ENCODE measurements at places on chromosomes 7 and 10.

DNA sequence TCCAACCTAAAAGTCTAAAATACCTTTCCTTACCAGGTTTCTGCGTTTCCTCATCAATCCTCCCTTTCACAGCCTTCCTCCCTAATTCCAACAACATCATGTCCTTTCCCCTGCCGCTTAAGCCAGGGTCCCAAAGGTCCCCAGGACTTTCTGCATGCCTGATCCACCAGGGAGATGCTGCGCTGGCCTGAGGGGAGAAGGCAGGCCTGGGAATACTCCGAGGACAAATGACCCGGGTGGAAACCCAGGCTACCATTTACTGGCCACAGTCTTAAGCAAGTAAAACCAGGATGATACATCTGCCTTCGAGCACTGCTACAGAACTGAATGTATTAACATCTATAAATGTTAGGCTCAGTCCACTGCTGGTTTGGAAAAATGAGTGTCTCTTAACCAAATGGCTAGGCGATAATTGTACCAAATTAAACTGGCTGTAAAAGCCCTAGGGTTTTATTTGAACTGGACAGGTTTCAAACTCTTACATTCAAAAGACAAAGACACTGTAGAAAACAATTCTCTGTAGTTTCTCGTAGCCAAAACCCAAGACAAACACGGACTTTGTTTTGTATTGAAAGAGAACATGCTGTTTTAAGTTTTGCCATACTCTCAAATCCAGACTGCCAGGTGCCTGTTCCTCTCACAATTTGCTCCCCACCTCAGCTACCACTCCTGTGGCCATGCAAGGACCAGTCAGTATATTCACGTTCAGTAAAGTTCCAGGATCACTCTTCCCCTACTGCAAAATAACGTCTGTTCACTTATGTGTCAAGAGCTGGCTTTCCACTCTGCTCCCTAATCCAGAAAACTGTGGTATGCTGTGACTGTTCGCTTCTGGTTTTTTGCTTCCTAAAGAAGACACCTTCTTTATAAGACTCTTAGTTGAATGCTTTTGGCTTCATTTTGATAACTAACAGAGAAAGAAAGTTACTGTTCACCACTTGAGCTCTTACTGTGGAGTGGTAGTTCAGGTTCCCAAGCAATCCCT lies 145.7 kb downstream of the RNF216 start:
- DNase-seq = no peak

DNA sequence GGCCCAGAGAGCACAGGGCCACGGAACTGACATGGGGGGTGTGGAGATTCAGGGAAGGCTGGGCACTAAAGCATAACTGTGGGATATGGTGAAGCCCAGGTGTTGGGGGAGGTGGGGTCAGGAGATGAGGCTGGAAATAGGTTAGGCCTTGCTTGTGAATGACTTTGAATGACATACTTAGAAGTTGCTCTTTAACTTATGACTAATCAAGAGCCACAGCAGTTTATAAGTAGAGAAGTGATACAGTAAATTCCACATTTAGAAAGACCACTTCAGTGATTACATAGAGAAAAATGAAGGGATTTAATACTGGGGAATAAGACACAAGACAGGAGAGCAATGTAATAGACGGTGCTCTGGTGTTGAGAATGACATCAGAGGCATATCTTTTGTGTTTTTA lies 120.8 kb upstream of the SEC61G start:
- DNase-seq = no peak

- DNase-seq = no peak
Observed at GRCh38 chr10:133049639-133050038, 38.1 kb upstream of the ADGRA1 start.

DNA sequence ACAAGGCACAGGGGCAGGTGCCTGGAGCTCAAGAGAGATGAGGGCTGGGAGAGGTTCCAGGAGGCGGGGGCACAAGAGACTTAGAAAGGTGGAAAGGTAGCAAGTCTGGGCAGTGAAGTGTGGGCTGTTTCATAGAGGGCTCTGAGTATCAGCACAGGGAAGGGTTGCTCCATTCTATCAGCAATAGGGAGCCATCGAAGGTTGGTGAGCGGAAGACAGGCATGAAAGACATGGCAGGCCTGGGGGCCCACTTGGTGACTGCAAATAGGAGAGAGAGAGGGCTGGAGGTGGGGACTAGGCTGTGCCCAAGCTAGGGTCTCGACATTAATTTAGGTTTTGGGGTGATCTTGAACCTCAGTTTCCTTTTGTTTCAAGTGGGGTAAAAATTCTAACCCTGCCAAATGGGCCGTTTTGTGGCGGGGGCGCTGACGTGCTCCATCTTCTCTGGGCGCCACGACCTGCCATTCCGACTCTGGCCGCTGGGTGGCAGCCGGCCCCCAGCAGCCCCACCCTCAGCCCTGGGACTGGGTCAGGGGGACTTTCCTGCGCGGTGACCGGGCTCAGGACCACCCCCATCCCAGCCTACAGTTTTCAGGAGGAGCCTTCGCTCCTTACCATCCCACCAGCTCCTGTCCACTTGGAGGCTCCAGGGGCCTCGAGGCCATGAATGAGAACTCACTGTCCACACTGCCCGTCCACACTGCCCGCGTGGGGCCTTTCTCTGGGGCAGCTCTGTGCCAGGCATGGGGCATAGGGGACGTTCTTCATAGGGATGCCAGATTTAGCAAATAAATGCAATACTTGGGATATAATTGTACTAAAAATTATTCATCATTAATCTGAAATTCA lies 37.2 kb upstream of the PCBD1 start:
- no peak for DNase-seq

- no peak for DNase-seq
Observed at GRCh38 chr7:1288390-1288995, 55.8 kb downstream of the UNCX start.

GRCh38 chr7:135853008-135853407 lies 104.4 kb upstream of the FAM180A start:
- DNase-seq = no peak

DNA sequence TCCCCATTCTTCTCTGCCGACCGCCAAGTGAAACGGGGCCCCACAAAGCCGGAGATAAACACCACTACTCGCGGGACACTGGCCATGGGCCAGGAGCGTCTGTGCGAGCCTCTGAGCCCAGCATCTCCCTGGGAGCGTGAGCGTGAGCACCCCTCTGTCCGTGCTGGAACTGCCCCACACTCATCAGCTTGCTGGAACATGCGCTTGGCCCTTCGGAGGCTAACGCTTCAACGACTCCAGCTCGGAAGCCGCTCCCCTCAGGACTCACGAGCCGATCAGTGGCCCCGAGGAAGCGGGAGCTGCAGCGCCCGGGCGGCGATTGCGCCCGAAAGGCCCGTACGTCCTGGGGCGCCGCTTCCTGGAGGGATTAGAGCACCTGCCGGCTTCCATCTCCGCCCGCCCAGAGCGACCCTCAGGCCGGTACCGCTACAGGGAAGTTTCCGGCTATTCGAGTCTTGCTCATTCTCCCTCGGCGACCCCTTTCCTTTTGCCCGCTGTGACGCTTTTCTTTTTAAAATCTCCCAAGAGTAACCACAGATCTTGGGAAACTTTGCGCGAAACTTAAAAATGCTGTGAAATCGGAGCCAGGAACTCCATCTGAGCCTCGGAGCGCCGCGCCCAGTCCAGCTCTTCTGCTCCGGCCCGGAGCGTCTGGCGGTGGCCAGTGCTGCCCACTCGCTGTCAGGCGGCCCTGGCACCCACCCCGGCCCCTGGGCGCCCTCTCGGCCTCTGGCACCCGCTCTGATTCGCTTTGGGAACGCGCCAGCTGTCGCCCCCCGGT lies 1.0 kb downstream of the TLL2 start:
- DNase-seq = no peak

- no peak for DNase-seq
Observed at GRCh38 chr10:102327002-102327401, 68.5 kb upstream of the NFKB2 start.

DNA sequence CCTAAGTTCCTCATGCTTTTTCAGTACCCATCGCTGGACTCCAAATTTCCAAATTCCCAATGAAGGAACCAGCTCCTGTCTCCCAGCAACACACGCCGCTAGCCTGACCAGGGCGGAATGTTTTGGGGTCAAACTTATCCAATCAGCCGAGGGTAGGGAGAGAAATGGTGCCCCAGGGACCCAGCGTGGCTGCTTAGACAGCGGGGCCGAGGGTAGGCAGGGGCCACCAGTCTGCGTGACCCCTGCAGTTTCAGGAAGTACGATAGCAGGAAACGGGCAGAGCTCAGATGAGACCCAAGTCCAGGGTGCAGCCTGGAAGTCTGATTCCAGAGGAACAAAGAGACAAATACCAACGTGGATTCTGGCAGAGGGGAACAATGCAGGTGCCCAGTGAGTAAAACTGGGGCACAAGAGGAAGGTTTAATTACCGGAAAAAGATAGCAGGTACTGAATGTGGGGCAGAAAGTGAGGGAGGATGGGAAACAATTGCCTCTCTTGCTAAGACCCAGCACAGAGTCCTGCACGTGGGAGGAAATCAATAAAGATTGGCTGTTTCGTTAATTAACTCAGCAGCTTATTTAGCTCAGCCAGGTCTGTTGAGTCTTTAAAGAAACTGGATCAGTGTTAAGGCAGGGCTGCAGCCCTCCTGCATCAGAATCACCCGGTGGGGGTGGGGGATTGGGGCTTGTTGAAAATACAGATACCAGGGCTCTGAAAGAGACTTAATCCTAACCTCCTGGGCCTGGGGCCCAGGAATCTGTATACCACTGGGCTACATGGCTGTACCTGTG lies 50.4 kb upstream of the NFE2L3 start:
- no peak for DNase-seq

DNA sequence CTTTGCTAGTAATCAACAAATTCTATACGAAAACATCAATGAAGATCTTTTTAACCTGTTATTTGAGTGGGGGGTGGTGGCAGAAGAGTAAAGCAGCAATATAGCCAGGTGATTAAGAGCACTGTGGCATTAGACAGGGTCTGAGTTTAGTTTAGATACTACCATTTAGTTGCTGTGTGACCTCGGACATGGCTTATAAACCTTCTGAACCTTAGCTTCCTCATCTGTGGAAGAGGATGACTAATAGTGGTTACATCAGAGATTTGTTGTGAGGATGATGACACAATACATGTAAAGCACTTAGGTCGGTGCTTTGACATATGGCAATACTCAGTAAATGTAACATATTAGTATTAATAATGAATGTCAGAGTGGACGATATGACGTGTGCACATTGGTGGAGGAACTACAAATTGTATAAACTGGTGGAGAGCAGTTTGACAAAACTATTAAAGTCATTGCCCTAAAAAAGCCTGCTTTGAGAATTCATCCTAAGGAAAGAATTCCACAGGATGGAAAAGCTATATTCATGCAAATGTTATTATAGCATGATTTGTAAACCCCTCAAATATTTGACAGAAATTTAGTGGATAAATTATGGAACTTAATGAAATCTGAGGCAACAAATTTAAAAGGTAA lies 24.3 kb downstream of the SPAG6 start:
- DNase-seq = no peak

DNA sequence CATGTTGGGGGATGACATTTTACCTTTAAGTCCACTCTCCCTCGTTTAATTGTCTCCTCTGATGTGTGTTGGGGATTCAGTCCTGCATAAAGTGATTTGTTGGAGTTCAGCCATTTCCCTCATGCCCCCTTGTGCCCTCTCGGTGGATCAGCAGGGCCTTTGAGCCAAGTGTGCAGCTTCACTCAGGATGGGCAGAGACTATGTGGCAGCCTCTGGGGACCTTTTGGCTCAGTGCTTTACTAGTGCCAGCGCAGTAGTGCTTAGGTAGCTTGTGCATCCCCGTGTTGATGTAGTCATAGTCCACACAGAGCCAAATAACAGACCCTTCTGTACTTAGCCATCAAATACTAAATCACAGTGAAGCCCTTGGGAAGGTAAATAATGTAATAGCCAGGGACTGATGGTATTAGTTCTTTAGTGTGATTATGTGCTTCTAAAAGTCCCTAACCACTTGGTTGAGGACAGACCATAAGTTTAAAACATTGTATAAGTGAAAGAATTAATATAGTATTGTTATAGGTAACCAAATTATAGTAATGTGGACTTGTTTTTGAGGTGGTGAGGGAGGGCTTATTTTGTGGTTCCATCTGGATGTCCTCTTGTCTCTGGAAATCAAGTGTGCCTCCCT lies 11.4 kb downstream of the BUB3 start:
- no peak for DNase-seq

DNA sequence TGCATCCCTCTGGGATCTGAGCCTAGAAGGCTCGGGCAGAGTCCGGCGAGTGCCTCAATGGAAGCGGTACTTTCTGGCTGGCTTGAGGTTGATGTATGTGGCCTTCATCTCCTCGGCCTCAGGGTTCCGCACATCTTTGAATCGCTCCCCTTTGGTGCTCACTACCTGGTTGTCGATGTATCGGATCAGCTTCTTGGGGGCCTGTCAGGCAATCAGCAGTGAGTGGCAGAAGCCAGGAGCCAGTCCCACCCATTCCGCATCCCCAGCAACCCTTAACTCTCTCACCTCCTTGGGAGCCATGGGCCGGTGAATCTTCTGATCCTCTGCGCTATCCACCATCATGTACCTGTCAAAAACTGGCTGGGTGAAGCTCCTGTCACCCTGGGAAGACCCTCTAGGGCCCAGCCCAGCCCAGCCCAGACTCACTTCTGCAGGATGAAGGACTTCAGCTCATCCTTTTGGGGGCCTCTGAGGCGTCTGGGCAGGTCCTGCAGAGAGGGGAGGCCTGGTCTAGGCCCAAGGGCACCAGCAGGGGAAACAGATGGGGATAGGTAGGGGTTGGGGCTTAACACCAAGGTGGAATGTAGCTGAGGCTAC lies 2.8 kb downstream of the FBXL15 start:
- DNase-seq = no peak

DNA sequence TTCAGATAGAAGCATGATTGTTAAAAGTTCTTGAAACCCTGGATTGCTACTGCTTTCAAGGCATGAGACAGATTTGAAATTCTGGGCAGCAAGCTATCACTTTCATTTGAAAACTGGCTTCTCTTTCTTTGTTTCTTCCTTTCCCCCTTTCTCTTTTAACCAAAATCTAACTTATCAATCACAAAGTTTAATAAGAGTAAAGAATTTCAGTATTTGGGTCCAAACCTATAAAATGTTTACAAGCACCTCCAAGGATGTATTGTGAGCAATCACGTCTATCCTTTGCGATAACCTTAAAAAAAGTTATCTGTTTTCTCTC lies 21.6 kb upstream of the RPA3 start:
- no peak for DNase-seq

DNA sequence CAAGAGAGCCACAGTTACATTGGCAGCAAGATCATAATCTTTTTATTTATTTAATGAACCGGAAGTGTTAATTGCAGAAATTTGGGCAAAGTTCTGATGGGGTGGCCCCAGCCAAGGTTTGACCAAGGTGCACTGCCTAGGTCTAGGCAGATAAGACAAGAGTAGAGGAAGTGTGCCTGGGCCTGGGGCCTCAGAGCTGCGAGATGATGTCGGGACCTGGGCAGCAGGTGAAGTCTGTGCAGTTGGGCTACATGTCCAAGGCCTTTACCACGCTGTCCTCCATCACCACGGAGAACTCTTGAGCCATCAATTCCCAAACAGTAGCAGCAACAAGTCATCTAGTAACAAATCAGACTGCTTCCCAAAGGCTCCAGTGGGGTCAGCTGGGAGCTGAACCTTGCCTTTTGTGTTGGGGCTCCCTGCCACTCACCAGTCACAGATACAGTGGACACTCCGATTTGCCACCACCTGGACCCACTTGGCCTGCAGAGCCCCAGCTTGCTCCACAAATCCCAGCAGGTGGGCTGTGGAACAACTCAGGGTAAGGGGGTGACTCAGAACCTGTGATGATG lies 52.5 kb upstream of the COMTD1 start:
- DNase-seq = no peak

GRCh38 chr10:109202111-109202510 lies 721.2 kb downstream of the XPNPEP1 start:
- DNase-seq = no peak

Measured in NCI-H187 treated with DMSO at 0.1 percent for 48 hours (cell line).